ENCODE measurements at places on chromosomes 5 and 9.

GRCh38 chr5:33268374-33268773, 172.4 kb upstream of the TARS1 start:
- no peak for DNase-seq

DNA sequence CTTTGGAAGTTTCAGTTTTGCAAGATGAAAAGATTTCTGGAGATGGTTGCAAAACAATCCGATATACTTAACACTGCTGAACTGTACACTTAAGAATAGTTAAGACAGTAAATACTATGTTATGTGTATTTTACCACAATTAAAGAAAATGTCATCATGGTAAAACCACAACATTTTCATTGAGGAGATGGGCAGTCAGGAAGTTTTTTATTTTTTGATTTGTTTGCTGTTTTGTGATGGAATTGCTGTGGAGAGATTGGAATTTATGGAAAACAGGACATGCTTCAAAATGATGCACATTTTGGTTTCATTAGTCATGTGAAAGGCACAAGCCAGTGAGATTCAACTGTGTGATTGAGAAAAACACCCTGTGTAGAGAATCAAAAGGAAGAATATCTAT, 90.5 kb upstream of the AGXT2 start:
- DNase-seq, result no peak

GRCh38 chr5:177994561-177995190, 1.4 kb downstream of the PROP1 start:
- no peak for DNase-seq

DNA sequence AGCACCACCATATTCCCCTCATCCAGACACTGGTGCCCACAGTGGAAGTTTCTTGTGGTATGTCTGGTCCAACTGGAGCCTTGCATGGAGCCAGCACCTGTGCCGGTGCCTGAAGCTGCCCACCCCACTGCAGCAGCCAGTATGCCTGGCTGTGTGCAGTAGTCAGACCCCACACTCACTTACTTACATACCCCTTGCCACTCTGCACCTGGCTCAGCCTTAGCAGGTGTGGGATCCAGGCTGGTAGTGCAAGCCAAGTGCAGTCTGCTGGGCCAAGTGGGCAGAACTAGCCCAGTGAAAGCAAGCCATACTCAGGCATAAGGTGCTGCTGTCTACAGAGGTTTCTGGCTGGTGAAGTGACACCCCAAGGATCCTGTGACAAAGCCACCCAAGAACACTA, 871.4 kb upstream of the C9orf72 start:
- no peak for DNase-seq

GRCh38 chr9:88808019-88808656, 183.1 kb upstream of the S1PR3 start:
- no peak for DNase-seq

All from stimulated activated CD4-positive, alpha-beta T cell treated with anti-CD3 and anti-CD28 coated beads, TNF-alpha, amount 100 ng/mL, for 1 hour (primary cell).